ENCODE measurements at places on chromosomes 11 and 22.
A peak's percentile ranks its signal among the peaks of the same experiment; 100 is the strongest.

DNA sequence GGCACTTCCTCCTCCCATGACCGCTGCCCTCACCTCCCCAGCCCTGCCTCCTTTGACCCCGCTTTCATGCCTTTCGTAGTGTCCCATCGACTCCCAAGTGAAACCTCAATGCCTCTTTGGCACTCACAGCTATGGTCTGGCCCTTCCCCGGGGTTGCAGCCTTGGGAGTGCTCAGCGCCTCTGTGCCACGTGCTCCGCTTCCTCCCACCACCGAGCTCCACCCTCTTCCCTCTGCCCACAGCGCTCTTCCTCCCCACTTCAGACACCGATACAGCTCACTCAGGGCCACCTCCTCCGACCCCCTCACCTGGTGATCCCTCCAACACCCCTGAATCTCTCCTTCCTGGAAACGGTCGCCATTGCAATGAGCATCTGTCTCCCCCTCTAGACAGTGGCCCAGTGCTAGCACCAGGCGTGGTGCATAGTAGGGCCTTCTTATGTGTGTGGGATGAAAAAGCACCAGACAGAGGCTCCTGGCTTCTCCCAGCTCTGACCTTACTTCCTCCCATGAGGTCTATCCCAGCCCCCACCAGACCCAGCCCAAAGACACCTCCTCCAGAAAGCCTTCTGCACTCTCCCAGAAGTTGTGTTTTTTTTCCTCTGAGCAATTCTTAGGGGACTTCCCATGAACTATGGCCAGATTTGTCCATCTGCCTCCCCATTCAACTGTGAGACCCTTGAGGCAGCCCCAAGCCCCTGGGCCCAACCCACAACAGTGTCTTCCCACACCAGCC, 16.4 kb upstream of the SCGB1A1 start:
- DNase-seq: no peak

GRCh38 chr11:104163100-104164027, 583 bp downstream of the PDGFD start:
- peak; percentile 28 for DNase-seq

DNA sequence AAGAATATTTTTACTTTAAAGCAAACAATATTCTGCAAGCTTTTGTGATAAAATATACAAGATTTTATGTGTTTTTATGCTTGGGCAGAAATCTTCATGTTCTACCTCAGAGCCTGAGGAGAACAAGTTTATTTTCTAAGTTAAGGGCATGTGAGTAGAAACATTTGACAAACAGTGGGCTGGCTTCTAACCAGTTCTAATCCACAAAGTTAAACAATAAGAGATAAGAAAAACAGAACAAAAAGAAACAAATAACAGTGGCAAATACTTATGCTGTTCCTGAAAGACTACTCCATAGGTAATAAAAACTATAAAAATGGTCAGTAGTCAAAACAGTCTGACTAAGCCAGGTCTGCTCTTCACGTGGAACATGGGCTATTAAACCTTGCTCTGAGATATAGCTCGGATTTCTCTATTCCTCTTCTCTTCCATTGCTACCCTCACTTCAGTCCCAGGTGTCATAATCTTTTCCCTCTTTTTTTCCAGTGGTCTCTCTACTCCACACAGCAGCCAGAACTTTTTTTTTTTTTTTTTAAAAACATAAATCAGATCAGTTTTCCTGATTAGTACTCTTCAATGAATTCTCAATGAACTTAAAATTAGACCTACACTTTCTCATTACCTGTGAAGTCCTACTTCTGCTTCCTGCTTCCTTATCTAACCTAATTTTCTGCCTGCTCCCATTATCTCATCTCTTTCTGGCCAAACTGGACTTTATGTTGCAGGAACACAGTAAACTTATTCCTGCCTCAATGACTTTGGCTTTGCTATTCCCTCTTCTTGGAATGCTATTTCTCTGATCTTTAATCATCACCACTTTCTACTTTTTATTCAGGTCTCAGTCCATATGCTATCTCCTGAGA, 671.1 kb upstream of the CCDC90B start:
- no peak for DNase-seq

GRCh38 chr22:28656181-28656580, 23.5 kb downstream of the TTC28 start:
- DNase-seq: no peak

GRCh38 chr22:26558248-26558895, 31.6 kb downstream of the TPST2 start:
- peak; percentile 24 for DNase-seq

DNA sequence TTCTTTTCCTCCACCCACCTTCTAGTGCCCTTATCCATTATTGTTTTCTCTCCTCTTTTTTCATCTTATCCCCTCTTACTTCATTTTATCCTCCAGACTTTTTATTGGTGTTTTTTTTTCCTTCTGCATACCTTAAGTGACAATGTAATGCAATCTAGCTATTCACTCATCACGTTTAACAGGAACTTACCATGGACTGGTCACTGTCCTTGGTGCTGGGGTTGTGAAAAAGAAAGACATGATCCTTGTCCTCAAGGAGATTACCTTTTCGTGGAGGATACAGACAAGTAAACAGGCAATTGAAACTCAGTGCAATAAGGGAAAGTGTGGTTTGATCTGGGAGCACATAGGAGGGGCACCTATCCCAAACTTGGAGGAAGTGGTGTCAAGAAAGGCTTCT, 20.7 kb downstream of the SYT9 start:
- no peak for DNase-seq

GRCh38 chr11:104422324-104422944, 258.5 kb upstream of the PDGFD start:
- no peak for DNase-seq

- no peak for DNase-seq
These were observed 38.8 kb upstream of the CHRNA10 start for GRCh38 chr11:3709977-3710376.

GRCh38 chr11:67270256-67271204, 4.3 kb downstream of the GRK2 start:
- DNase-seq: peak; percentile 35

DNA sequence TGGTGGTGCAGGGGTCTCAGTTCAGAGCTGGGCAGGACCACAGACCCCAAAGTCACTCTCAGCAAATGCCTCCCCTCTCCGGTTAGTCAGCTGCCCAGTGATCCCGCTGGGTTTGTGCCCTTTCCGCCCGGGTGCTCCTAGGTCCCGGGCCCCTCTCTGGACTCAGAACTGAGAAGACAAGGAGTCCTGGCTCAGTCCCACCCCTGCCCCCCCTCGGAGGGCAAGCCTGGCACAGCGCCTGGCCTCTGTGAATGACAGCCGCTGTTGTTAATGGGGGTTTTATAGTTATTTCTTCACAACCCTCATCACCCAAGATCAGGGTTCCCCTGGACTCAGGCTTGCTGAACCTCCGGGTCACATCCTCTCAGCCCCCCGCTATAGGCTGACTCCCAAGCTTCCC, 47.6 kb downstream of the ELFN2 start:
- DNase-seq: no peak

GRCh38 chr22:29072979-29073617, at the start of gene KREMEN1:
Gene KREMEN1, plus strand, starts transcription at chr22:29073035. Its CDS starts 96 bp downstream, at chr22:29073131.
- no peak for DNase-seq

GRCh38 chr11:83459798-83460197, 173.6 kb upstream of the CCDC90B start:
- peak; percentile 20 for DNase-seq

DNA sequence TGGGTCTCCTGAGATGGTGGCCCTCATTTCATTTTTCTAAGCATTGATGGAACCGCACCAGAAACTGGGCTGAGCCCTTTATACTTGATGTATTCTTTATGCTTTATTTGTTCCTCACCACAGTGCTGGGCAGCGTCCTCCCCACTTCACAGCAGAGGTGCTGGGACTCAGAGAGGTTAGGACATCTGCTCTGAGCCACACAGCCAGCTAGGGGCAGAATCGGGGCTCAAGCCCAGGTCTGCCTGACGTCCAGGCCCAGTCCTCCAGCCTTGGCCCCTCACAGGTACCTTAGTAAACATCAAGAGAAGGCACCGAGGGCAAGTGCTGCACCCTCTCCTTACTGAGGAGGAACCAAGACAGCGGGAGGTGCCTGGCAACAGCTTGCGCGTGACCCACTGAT, 20.2 kb upstream of the SHISAL1 start:
- DNase-seq: no peak

All from fibroblast of skin of right biceps (primary cell).